ENCODE measurements at places on chromosomes 3 and 15.

GRCh38 chr3:160473221-160473620, 23.6 kb upstream of the TRIM59 start:
- DNase-seq, result peak; percentile 98

- no peak for DNase-seq
These were observed 10.7 kb upstream of the TASOR start for GRCh38 chr3:56693750-56694149.

GRCh38 chr3:177174607-177175170, 22.6 kb downstream of the TBL1XR1 start:
- no peak for DNase-seq

- peak; percentile 54 for DNase-seq
These were observed 36.1 kb upstream of the MYO5C start for GRCh38 chr15:52331490-52332240.

- peak; percentile 43 for DNase-seq
These were observed 27.9 kb downstream of the MCTP2 start for GRCh38 chr15:94259121-94259751.

DNA sequence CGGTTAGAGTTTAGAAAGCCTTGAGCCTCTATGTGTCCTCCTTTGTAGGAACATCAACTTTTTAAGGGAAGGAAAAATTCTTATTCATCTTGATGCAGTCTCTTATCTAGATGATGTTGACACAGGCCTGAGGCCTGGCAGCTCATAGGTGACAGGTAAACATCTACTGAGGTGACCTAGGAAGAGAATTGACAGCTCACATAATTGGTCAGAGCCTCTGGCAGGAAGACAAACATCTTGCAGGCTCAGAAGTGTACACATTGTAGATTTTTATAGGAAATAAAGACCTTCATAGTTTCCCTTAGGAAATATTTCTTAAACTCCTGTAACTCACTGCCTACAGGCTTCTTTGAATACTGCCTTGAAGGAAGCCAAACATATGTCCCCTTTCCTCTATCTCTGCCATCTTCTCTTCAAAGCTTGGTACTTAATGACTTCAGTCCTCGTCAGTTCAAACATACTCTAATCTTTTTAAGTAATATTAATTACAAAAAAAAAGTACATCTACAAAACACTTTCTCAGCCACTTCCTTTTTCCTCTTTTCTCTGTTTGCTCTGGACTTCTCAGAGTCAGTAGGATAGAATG, 341.3 kb downstream of the TBL1XR1 start:
- no peak for DNase-seq

DNA sequence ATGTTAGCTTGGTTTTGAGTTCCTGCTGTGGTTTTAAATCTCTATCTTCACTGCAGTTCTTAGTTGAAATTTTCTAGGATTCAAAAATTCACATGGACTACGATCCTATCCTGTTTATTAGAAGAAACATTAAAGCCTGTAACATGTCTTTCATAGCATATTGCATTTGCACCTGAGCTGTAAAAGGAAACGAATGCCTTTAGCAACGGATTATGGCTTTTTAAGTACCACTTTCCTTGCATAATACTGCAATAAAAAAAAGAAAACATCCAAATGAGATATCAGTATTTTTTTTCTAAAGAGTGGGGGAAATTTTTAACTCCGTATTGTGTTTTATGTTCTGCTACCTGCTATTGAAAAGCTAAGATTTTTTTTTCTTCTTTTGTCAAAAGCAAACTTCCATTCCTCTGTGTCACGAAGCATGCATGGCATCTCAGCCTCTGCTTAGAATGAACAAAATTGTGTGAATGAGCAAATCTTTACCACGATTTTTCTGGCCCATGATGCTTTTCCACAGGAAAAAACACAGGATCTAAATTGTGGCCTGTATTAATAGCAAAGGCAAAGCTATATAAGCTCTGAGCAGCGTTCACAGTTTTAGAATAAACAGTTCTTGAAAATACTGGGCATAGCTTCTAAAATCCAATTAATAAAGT, 110.0 kb upstream of the CDIN1 start:
- peak; percentile 63 for DNase-seq

DNA sequence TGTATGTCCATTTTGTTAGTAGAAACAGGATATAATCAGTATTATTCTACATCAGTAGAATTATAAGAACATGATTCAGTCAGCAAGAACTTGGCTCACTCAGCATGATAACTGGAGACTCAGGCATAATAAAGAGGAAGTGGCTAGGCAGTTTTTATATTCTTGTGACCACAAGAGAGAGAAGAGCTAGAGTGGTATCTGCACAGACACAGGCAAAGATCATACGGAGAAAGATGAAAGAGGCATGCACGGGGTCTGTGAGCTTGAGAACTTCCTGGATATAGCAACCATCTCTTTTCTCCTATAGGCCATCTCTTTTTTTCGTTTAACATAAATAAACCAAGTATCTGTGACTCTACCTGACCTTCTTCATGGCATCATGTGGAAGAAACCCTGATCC, 46.8 kb downstream of the MYO5A start:
- DNase-seq, result peak; percentile 80

GRCh38 chr3:107561980-107562379, 39.2 kb downstream of the BBX start:
- DNase-seq, result peak; percentile 5

DNA sequence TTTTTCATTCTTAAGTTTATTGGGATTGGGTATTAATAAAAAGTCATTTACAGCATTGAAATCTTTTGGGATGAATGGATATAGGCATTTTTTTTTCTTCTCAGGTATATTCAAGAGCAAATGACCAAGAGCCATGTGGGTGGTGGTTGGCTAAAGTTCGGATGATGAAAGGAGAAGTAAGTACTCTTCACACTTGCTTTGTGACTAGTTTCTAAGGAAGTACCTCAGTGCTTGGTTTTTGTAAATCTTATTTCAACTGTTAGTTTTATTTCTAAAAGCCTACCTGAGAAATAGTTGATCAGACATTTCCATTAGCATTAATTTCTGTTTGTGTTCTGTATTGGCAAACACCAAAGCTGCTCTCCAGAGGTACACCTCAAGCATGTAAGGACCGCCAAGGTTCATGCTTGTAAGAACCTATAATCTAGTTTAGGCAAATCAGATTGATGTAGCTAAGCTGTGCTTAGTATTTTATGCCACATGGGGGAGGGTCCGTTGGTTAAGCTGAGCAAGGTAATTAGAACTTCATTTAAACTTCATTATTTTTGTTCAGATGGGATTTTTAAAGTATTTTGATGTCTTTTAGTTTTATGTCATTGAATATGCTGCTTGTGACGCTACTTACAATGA, 35.4 kb downstream of the FXR1 start:
- DNase-seq, result no peak

DNA sequence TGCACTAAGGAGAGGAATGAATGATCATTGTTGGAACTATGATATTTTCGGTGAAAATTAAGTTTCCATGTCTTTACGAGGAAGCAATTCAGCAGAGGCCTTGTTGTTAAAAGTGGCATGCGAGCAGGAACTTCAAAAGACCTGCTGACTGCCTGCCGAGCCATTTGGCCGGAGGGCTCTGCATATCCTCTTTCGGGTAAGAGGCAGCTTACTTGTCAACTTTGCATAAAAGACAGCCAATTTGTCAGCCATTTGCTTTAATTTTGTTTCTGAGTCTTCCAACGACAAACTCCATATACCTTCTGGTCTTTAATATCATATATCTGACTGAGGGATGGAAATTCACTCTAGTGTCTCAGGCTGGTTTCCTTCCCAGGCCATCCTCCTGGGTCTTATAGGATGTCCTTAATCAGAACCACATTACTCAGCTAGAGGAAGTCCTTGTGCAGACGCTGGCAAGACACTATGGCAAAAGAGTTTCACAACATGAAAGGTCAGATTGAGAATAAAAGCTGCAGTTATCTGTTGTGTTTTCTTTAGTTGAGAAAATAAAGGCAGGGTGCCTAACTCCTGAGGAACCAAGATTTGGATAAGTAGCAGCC, 128.7 kb upstream of the WNT5A start:
- DNase-seq, result peak; percentile 38

GRCh38 chr3:24740326-24740725, 245.7 kb upstream of the THRB start:
- no peak for DNase-seq

DNA sequence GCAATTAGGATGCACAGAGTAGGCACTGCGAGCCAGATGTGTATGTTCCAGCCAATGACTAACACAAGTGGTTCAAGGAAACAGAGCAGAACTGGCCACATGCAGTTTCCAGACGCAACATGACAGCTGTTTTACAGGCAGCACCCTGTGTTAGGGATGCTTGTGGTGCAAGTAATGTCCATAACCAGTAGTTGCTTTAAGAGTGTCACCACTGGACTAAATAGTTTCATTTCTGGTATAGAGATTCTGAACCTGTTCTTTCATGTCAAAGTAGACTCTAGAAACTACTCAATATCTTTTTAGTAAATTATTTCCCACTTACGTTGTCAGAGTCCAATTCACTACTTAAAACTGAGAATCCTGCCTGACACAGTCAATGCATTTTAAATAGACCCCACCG, 14.5 kb upstream of the LPP start:
- peak; percentile 16 for DNase-seq

GRCh38 chr15:59160880-59161593, 45.6 kb upstream of the LDHAL6B start:
- DNase-seq, result no peak

GRCh38 chr15:40242601-40243000, 3.7 kb downstream of the PAK6 start:
- no peak for DNase-seq

GRCh38 chr15:98382139-98382538, 266.2 kb upstream of the IGF1R start:
- no peak for DNase-seq

DNA sequence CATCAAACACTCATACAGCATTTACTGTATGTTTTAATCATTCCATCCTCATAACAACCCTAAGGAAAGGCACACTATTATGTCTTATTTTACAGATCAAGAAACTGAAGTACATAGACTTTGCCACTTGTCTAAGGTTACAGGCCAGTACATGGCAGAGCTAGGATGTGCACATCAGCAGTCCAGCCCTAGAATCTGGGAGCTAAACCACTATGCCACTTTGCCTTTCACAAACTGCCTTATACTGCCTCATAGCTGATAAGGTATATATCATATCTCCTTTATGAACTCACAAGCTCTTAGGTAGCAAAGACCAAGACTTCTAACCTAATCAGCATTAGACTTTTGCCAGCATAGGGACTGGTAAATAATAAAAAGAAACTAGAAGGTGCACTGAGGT, 49.1 kb downstream of the MYO9A start:
- DNase-seq, result no peak

DNA sequence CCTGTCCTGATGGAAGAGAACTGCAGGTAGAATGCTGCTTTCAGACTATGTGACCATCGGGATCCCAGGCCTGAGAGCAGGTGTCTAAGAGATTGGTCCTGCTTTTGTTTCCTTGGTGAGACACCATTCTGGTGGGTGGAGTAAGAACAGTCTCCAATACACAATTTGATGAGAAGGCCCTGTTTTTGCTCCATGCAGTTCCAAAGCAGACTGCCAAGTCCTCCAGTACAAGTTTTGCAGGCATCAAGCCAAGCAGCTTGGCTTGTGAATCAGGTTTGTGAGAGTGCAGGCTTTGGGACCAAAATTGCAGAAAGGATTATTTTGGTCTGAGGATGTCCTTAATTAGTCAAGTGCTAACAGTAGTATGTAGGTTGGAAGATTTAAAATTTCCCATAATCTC, 381.6 kb downstream of the FOXP1 start:
- DNase-seq, result peak; percentile 74

DNA sequence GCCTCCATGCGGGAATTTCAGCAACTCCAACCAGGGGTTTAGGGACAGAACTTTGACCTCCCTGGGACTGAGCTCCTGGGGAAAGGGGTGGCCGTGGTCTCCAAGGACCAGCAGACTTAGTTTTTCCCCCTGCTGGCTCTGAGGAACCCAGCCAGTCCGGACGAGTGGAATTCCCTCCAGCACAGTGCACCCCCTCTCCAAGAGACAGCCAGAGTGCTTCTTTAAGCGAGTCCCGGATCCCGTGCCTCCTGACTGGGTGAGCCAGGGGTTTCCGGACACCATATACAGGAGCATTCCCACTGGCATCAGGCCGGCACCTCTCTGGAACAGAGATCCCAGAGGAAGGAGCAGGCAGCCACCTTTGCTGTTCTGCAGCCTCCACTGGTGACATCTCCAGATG, 459.5 kb downstream of the OCA2 start:
- no peak for DNase-seq

DNA sequence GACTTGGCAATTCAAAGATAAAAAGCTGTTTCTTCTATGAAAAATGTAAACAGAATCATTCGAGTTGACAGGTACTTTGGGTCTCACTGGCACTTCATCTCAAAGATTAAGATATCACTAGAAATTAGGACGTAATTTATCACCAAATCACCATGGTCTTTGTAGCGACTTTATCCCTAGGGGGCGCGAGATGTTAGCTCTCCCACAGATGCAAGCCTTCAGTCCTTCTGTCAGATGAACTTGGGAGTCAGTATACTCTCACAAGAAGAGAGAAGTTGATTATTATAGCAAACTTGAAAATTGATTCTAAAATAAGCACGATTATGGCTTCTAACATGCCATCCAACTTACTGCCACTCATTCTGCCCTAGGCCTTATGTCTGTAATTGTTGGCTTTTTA, 150.3 kb downstream of the ALCAM start:
- no peak for DNase-seq

- DNase-seq, result no peak
These were observed 57.2 kb downstream of the ATP1B3 start for GRCh38 chr3:141933421-141934300.

DNA sequence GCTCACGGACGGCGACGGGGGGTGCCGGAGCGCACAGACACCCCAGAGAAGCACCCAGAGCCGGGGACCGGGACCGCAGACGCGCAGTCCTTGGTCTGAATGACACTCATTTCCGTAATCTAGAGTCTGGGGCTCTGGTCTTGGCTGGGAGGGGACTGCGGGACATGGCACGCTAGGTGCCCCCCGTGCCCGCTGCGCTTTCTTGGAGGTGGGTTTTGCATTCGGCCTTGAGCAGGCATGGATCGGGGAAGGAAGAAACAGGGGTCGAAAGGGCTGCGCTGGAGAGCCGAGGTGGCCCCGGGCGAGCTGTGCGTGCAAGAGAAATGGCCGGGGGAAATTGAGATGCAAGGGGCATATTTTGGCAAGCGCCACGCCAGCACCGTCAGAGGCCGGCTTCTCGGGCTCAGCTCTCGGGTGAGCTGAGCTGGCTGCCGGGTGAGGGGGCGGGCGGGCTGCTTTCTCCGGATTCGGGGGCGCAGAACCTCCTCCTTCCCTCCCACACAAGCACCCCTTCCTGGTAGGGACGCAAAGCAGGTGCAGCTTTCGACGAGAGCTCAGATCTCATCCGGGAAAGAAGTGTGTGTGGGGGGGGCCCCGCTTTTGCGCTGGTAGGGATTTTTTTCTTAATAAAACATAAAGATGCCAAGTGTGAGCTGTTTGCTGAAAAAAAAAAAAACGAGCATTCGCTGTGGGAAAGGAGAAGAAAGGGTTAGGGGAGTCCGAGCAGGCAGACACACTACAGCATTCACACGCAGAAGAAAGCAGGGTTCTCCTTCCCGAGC, 963 bp upstream of the NTRK3 start:
- DNase-seq, result no peak
